ENCODE measurements at places on chromosomes 4 and X.

DNA sequence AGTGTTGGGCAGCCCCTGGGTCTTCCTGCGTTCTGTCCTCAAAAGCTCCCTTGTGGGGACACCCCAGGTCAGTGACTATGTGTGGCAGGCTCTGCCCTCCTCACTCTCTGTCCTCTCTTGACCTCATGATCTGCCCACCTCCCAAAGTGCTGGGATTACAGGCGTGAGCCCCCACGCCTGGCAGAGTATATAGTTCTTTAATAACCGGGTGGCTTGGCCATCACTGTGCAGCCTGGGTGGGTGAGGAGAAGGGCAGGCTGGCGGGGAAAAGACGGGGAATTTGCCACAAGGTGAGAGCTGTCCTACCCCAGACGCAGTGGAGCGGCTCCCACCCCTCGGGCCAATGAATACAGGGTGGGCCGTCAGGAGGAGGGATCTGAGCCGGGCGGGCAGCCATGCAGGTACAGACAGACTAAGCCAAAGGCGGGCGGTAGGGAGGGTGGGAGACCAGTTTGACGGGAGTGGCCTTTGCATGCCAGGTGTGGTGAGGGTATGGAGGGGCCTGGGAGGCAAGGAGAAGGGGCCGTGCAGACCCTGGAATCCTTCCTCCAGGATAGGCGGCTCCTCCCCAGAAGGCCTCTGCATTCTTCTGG, 2.5 kb downstream of the SH3BP2 start:
- no peak for DNase-seq

- no peak for DNase-seq
Measured at GRCh38 chr4:167826281-167826680, 266.1 kb upstream of the ANXA10 start.

DNA sequence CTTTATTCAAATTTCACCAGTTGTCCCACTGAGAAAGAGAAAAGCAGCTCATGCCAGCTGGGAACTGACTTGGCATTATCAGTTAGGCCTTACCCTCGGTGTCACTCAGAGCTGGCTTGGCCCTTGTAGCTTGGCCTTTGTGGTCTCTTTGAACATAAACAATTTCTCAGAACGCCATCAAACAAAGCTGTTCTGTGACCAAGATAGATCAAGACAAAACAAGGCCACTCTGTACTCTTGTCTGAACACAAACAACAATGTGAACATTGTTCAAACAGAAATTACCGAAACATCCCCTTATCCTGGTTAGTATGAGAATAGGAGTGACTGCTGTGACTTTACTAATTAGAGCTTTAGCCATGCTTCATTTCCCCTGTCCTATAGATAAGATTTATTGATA, 57.2 kb downstream of the DIPK2B start:
- DNase-seq, result no peak

DNA sequence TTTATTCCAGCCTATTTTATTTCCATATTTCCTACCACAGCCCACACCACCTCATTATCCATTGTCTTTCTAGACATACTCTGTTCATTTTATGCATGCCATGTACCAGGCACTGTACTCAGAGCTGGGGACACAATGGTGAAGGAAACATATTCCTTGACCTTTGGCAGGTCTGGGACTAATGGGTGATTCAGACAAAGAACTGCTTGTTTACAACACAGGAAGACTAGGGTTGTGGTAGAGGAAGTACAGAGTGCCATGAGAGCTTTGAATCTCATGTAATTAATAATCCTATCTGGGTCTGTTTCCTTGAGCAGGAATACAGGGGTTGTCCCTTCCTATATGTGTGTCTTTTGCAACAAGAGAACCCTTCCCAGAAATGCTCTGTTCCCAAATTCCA, 75.1 kb upstream of the NUDT10 start:
- DNase-seq, result no peak

DNA sequence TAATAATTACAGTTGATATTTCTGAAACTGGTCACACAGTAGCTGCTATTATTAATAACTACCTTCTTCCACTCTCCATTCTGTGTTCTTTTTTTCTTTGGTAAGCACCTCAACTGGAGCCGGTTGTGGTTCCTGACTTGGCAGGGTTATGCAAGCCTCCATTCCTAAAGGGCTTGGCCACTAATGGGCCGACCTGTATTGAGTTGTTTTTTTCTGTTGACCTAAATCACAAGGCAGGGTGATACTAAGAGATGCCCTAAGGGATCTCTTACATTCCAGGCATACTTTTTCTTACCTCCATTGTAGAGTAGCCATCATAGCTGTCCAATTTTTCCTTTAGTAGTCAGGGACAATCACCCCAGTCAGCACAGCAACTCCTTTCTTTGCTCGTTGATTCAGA, 1295.8 kb upstream of the ADGRL3 start:
- DNase-seq, result no peak

DNA sequence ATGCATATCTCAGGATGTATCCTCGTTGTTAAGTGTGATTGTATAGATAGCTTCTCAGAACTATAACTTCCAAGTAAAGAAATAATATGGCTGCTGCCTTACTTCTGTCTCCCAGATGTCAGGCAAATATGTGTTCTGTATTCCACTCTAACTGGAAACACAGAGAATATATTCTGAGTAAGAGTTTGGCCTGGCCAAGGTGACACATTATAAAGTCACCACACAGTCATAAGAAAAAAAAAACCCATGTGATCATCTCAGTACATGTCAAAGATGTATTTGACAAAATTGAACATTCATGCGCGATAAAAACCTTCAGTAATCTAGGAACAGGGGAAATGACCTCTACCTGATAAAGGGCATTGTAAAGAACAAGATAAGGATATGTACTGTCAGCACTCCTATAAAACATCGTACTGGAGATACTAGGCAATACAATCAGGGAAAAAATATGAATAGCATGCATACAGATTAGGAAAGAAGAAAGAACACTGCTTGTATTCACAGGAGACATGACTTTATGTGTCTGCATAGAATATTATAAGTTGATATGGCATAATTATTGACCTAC, 207.1 kb downstream of the ZNF330 start:
- DNase-seq, result no peak

- DNase-seq, result peak; percentile 3
Measured at GRCh38 chr4:138367942-138368341, 125.8 kb upstream of the SLC7A11 start.

GRCh38 chr4:85302193-85302736, 172.7 kb upstream of the ARHGAP24 start:
- DNase-seq, result no peak

GRCh38 chr4:168717847-168718246, 221.0 kb downstream of the PALLD start:
- DNase-seq, result no peak

- no peak for DNase-seq
Measured at GRCh38 chrX:23861215-23861896, 46.4 kb downstream of the APOO start.

DNA sequence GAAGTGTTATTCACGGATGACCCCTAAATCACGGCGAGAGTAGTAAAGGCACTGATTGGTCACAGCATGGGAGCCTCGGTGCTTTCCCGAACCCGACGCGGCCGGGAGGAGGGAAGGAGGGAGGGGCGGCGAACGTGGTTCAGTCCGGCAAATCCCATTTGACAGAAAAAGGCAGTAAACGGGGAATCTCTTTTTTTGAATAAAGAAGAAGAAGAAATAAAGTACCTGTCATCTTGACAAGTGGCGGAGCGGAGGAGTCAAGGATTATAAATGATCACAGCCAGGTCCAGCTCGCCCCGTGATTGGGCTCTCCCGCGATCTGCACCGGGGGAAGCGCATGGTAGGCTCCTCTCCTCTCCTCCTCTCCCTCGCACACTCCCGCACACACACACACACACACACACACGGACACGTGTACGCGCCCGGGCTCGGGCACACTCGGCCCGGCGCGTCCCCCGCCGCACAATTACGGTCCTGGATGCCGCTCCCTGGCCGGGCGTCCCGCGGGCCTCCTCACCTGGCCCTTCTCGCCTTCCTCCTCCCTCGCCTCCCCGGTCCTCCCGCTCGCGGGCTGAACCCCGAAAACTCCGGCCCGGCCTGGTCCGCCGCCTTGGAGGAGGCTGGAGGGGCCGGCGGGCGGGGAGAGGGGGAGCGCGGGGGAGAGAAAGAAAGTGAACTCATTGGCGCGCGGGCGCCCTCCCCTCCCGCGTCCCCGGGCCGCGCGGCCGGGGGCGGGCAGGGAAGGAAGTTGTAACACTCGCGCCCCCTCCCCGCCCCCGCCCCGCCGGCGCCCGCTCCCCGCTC, 99.2 kb upstream of the TENM3 start:
- DNase-seq, result peak; percentile 76

- no peak for DNase-seq
Measured at GRCh38 chrX:118554511-118554910, 58.9 kb downstream of the DOCK11 start.

DNA sequence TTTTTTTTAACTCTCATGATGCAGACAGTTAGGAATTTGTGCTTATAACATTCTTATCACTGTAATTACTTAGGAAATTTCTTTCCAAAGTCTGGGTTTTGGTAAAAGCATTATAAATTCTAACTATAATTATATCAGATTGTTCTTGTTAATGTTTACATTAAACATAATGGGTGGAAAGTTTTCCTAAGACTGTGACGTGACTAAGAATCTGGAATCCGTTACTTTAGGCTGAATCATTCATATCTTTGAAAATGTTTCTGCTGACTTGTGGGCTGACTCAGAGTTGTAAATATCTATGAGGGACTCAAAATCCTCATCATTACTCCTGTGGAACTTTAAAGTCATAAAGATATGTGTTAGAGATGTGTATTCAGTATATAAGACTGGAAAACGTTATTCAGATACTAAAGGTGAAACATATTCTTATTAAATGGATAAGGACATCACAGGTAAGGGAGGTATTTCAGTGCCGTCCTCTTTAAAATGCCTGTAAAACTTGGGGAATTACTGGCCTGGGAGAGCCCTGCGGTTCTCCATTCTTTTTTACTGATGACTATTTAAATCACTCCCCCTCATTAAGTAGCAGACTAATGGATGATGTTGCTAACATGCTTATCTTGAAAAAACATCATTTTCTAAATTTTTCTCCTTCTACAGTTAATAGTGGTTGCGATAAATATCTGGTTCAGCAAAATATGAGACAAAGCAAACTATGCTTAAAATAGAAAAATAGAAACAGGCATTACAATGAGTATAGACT, 159.0 kb downstream of the DCLK2 start:
- no peak for DNase-seq

- no peak for DNase-seq
Measured at GRCh38 chrX:67587946-67588624, 44.3 kb downstream of the AR start.

- no peak for DNase-seq
Measured at GRCh38 chr4:155706147-155706546, 39.5 kb downstream of the GUCY1A1 start.

GRCh38 chr4:53480909-53481308, 103.5 kb downstream of the FIP1L1 start:
- DNase-seq, result peak; percentile 1

- no peak for DNase-seq
Measured at GRCh38 chrX:94065091-94065490, 391.1 kb downstream of the FAM133A start.

- DNase-seq, result no peak
Measured at GRCh38 chr4:26404743-26405206, 84.0 kb downstream of the RBPJ start.

- no peak for DNase-seq
Measured at GRCh38 chr4:2272026-2272827, 10.3 kb upstream of the MXD4 start.

GRCh38 chr4:94724016-94724790, 33.6 kb upstream of the BMPR1B start:
- DNase-seq, result no peak

DNA sequence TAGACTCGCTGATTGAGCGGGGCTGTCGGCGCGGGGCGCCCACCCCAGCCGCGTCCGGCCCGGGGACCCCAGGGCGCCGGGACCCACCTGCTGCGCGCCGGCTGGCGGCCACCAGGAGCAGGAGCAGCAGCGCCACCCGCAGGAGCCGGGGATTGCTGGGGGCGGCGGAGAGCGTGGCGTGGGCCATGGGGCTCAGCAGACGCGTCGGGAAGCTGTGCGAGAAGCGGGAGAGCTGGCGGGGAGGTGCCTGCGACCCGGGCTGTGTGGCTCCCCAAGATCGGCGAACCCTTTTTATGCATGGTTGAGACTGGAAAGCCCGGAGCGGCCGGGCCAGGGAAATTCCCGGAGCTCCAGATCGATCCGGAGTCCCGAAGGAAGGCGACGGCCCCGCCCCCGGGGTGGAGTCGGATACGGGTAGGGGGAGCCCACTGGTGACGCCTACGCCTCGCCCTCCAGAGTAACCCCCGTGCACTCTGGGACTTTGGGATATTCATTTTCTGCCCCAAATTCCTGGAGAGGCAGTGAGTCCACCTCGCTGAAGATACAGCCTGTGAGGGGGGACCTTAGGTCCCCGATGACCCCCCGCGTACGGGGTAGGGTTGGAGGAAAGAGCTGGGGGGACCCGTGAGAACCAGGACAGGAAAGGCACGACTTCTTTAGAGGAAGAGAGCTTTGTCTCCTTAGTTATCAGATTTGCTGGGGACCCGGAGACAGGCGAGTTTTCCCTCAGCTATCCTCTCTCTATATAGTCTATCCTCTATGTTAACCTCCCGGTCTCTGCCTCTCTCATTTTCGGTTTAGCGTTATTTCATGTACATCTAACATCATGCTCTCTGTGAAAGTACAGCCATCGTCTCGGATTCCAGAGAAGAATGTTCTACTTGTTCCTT, at the start of gene CXCL3:
Gene CXCL3 (minus strand): TSS at position 265 of the 890 bp plus-strand sequence. CDS start 78 bp downstream, at position 187.
- no peak for DNase-seq

DNA sequence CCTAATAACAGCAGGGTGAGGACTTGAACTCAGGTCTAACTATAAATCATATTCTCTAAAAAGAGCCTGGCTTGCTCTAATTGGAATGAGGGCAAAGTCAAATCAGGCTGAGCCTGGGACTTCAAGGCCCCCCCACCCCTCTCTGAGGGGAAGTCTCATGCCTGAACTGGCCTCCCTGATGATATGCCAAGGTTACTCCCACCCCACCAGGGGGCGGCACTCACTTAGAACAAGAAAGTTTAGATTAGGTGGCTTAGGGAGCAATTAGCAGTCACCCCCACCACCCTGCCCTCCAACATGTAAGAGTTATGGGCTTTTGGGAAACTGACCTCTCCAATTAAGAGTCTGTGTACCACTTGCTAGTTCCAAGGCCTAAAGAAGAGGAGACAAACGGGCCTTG, 2.7 kb downstream of the FOXO4 start:
- DNase-seq, result peak; percentile 20

- peak; percentile 35 for DNase-seq
Measured at GRCh38 chr4:121696170-121696580, 605 bp downstream of the ANXA5 start.

All from COR-L47 (cell line).